AG08395 (cell line): ENCODE measurements at places on chromosomes 3 and 15.

- DNase-seq: no peak
Observed at GRCh38 chr3:191702121-191702520, 241.2 kb downstream of the PYDC2 start.

DNA sequence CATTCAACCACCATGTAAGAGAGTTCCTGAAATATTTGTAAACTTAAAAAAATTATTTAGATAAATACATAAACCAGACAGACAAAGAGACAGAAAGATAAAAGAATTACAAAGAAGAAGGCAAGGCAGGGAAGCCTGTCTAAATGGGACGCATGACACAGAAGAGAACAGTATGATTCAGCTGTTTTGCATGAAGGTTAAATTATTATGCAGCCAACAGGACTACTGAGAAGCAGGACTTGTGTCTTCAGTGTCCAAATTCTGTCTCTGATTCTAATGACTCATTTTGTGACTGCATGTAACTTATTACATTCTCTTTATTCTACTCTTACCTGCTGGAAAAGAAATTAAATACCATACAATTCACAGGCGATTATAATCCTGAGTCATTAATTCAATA, 340.4 kb upstream of the KCNMB2 start:
- DNase-seq: peak; percentile 57

DNA sequence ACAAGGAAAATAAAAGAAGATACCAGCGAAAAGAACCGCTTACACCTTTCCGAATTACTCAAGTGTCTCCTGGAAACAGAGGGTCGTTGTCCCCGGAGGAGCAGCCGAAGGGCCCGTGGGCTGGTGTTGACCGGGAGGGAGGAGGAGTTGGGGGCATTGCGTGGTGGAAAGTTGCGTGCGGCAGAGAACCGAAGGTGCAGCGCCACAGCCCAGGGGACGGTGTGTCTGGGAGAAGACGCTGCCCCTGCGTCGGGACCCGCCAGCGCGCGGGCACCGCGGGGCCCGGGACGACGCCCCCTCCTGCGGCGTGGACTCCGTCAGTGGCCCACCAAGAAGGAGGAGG, 325 bp downstream of the ALCAM start:
- DNase-seq: no peak

DNA sequence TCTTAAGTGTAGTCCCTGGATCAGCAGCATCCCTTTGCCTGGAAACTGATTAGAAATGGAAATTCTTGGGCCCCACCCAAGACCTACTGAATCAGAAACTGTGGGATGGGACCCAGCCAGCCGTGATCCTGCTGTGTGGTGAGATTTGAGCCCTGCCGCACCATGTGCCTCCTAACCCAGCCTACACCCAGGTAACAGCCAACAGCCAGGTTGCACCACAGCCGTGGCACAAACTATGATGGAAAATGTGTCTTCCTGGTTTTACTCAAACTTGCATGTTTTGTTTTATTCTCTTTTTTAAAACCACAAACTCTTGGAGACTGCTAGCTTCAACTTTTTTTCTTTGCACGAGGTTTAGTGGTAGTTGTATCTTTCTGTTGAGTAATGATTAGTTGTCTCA, 2.6 kb downstream of the LIMD1 start:
- DNase-seq: peak; percentile 43

DNA sequence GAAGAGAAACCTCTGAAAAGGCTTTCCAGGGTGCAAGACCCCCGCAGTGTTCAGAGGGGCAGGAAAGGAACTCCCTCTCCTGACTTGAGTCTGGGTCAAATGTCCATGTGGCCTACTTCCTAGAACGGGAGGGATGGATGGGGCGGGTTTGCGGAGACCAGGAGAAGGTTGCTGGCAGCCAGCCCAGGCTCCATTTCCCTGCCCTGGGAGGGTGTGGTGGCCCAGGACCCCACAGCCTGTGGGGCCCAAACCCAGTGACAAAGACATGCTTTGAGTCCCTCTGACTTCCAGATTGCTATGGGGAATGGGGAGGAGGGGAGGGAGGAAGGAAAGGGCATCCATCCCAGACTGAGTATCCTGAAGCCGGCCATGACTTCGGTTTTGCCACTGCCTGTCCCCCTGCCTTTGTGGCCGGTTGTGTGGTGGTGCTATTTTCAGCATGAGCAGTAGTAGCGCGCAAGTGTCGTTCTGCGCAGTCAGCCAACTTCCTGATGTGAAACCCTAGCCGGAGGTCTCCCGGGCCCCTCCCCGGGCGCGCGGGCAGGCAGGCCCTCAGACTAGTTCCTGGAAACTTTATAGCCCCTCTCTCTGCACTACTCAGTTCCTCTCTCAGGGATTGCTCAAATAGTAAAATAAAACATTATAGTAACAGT, 24.4 kb downstream of the MAGEF1 start:
- no peak for DNase-seq

- DNase-seq: no peak
Observed at GRCh38 chr15:97026781-97027180, 696.3 kb downstream of the NR2F2 start.

DNA sequence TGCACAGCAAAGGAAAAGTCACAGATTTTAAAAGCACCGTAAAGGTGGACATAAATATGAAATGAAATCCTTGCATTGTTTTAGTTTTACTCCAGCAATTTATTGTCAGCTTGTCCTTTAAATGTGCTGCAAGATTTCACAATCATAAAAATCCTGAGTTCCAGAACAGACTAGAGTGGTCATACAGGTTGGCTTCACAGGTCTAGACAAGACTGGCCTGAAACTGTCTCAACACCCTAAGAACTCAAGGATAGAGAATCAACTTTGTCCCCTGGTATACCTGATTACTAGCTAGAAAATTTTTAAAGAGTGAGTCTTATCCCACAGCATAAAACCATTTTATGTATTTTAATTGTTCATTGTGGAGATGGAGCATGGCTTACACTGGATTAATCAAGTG, 521.7 kb upstream of the MCTP2 start:
- no peak for DNase-seq

DNA sequence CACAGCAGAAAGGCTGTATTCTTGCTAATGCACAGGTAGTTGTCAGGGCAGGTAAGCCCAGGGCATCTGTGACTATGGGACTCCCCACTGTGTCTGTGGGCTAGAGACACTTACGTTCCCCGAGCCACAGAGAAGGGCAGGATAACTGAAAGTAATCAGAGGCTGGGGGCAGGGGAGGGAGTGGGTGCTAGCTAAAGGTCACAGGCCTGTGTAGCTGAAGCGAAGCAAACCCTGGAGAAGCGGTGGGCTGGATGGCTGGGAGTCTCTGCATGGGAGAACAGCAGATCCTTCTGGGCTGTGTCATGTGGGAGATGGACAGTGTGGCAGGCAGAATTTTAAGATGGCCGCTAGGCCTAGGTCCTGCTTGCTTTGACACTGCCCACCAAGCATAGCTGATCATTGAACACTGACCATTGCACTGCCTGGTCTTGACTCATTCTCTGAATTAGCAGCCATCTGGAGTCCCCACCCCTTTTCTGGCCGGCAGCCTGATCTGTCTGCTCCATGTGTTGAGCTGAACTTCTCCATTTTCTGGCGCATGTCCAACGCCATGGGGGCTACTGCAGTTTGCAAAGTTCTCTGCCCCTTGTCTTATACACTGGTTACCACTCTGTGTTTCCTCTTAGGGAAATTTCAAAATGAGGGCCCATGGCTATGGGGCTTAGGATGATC, 110.0 kb downstream of the DGKG start:
- DNase-seq: no peak

DNA sequence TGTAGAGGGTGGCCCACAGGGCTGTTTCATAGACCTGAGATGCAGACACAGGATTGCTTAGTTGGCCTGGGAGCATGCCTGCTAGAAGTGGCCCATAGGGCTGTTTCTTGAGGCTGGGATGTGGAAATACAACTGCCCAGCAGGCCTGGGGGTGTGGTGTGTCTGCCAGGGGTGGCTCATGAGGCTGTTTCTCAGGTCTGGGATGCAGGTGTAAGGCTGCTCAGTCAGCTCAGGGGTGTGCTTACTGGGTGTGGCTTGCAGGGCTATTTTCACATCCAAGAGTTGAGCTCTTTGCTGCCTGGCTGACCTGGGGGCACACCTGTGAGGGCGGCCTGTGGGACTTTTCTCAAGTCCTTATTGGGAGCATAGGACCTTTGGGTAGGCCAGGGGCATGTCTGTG, 131.3 kb downstream of the DOCK3 start:
- DNase-seq: no peak

DNA sequence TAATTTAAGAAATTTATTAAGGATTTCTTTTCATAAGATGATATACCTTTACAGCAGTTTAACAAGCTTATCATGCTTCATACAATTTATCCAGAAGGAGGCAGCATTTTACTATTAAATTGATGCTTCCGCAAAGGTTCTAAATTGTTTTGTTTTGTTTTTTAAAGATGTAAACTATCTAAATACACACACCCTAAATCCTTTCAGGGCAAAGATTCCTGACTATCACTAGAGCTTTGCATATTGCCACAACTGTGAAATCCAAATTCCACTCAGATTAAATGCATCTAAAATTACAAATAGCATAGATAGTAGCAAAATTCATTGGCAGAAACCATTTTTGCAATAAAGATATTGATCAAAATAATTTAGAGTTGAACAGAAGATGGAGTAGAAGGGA, 44.5 kb upstream of the CCNL1 start:
- peak; percentile 21 for DNase-seq

GRCh38 chr3:177852001-177852807, 654.9 kb upstream of the TBL1XR1 start:
- DNase-seq: no peak

- DNase-seq: no peak
Observed at GRCh38 chr3:151062611-151063010, 22.9 kb upstream of the MED12L start.

- peak; percentile 40 for DNase-seq
Observed at GRCh38 chr3:132417695-132418411, 551 bp downstream of the DNAJC13 start.

- DNase-seq: no peak
Observed at GRCh38 chr3:196875258-196875657, 7.5 kb downstream of the SENP5 start.

GRCh38 chr3:197841789-197842188, 50.7 kb downstream of the LRCH3 start:
- DNase-seq: no peak

DNA sequence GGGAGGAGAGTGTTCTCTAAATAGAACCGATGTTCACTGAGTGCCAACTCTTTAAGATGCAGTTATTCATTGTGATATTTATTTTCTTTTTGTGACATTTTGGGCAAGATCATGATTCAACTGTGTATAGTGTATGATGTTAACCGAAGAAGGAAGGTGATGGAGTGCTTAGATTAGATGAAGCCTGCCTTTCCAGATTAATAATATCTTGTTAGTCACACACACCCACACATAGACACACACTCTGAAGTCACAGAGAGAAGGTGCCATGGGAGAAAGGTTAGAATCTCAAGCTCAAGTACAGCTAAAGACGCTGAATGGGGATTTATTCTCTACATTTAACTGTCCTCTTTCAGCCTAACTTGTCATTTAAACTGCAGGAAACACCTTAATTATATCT, 77.0 kb downstream of the SLC9A9 start:
- DNase-seq: no peak

DNA sequence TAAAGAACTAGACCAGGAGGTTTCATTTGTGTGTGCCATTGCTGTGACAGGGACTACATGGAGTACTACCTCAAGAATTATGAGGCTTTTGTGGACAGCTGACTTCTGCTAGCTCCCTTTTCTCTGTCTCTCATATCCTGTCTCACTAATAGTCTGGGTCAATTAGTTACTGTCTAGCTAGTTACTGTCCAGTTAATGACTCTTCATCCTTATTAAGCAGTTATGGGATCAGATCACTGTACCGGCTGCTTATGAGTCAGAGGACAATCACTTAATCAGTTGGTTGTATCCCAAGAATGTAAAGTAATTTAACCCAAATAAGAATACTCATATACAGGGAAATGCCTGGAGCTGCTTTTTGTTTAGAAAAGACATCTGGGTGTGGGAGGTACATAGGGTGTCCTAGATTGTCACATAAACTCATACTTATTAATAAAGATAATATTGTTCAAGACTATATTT, 158.0 kb downstream of the CDIN1 start:
- DNase-seq: peak; percentile 35

- no peak for DNase-seq
Observed at GRCh38 chr3:64441861-64442260, 216.6 kb upstream of the PRICKLE2 start.

GRCh38 chr3:80043226-80043625, 275.4 kb upstream of the ROBO1 start:
- no peak for DNase-seq

DNA sequence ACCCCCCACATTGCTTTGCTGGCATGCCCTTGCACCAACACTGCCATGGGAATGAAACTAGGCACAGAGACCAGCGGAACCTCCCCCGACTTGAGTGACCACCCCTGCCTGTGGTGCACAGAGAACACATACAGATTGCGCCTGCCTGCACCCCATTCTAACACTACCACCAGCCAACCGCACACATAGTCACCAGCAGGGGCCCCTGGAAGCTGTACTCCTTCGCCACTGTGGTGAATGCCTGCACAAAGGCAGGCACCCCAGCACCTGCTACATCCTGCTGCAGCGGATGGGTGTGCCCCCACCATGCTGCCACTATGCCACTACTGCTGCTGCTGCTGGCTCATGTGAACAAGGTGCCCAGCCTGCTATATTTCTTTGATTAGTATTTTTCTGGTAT, 27.4 kb upstream of the DNAAF4 start:
- DNase-seq: no peak

GRCh38 chr3:114363554-114364202, 69.8 kb downstream of the TIGIT start:
- peak; percentile 81 for DNase-seq

- no peak for DNase-seq
Observed at GRCh38 chr3:63705092-63705645, 52.7 kb downstream of the SNTN start.

DNA sequence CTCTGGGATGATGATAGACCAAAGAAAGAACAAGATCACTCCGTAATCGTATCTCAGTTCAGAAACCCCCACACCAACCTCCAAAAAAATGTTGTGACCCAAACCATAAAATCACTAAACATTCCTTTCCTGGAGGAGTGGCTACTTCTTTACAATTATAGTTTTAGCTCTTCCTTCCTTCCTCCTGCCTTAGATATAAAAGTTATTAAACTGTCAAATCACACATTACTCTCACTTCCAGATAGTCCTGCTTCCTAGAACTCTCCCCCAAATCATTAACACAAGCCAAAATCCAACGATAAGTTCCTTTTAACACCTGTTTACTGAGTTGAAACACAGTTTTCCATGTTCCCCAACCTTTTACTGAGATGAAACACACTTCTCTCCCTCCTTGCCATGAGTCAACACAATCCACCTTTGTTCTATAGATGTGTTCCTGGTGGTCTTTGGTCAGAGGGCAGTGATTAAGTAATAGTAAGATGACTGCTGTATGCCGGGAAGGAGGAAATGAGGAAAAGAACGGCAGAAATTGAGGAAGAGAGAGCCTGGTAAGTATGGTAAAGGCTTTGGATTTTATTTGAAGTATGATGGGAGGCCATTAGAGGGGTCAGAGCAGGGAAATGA, 8.3 kb upstream of the CRYGS start:
- no peak for DNase-seq

GRCh38 chr3:65642883-65643282, 395.8 kb downstream of the MAGI1 start:
- no peak for DNase-seq

DNA sequence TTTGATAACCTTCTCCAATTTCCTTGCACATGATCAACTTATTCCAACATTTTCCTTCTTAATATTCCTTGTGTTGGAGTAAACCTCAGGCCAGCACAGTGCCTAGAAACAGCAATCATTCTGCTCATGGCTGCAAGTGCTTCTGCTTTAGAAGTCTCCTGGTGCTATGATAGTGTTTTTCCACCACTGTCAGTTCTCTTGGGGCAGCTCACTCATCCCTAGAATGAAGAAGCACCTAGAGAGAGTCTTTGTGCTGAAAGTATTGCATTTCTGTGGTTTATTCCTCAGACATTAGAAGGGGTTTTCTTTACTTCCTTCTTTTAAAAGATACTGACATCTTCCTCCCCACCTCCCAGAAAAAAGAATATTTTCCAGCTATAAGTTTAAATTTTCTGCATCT, 183.5 kb downstream of the RYR3 start:
- no peak for DNase-seq
